ENCODE measurements at places on chromosomes 11 and 22.
A peak's percentile ranks its signal among the peaks of the same experiment; 100 is the strongest.

DNA sequence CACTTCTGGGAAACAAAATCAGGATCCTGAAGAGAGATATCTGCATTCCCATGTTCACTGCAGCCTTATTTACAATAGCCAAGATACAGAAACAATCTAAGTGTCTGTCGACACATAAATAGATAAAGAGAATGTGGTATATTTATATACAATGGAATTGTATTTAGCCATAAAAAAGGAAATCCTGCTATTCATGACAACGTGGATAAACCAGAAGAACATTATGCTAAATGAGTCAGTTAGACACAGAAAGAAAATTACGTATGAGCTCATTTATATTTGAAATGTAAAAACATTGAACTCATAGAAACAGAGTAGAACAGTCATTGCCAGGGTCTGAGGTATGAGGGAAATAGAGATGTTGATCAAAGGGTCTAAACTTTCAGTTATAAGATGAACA is 6.1 kb downstream of the MRPL17 start:
- no peak for DNase-seq

DNA sequence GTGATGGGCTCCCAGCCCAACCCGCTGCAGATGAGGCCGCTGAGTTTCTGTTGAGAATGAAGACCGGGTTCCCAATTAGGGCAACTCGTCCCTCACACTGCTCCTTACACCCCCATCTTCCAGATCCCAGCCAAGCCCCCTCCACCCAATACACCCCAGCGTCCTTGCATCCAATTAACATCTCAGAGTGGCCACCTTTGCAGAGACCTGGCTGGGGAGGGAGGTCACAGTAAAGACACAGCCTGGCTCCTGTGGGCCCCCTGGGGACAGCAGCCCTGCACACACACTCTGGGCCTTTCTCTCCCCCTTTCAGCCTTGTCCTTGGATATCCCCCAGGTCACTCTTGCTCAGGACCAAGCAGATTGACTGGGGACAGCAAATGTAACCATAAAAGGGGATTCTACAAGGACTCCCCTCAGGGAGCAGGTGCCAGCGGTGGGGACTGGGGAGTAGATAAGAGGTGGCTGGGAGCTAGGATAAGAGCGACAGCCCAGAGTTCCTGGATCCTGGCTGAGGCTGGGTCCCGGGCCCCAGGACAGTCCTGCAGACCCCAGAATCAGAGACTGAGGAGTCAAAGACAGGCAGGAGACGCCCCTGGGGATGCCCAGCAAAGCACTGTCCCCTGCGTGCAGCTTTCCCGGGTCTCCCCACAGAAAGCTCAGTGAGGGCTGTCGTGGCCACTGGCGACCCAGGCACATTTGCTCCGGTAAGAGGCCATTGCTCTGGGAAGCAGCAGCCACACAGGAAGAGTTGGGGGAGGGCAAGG is 8.4 kb downstream of the APOBEC3A start:
- no peak for DNase-seq

DNA sequence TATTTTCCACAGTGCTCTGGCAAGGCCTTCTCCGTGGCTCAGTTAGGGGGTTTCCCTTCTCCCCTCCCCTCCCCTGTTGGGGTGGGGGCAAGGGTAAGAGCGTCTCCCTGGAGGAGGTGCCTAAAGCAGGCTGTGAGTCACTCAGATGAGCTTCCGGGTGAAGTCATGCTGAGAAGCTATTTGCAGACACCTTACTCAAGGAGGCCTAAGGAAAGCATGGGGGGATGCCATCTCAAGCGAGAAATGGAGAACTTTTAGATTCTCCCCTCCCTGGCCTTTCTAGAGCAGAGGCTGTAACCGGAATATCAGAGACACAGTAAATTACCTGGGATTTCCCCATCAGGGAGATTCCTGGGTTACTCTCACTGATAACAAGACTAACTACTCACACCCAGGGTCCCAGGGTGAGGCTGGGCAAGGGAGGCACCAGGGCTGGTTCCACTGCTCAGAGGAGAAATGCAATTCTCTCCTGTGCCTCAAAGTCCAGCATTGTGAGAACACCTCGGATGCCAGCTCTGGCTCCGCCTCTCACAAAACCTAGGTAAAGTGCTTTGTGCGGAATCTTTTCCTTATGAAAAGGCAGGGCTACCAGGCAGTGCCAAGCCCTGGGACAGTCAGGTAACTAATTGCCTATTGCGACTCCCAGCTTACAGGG is 123.6 kb downstream of the ABTB2 start:
- peak; percentile 82 for DNase-seq

- DNase-seq: no peak
Measured at GRCh38 chr11:7587712-7588111, 73.9 kb downstream of the PPFIBP2 start.

DNA sequence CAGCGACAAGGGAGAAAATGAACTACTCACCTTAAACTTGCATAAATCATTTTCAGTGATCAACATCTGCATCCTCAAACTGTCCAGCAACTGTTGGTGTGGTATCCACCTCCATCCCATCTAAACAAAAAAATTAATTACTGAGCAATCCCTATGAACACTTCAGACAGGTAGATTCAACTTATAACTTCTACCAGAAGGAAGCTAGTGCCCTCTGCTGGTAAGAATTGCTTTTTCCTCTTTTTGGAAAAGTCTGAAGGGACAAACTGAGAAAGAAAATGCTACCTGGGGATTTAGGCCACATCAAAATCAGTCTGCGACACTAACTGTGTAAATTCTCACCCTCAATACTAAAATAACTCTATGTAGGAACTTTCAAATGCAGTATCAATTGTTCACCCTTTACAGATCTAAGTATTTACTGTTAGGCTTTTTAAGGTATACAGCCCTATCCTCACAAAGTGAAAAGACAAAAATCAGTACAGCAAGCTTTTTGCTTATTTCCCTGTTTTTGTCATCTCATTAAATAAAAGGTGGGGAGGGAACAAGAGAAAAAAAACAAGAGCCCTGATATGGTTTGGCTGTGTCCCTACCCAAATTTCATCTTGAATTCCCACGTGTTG is 17.9 kb downstream of the CLNS1A start:
- peak; percentile 49 for DNase-seq

DNA sequence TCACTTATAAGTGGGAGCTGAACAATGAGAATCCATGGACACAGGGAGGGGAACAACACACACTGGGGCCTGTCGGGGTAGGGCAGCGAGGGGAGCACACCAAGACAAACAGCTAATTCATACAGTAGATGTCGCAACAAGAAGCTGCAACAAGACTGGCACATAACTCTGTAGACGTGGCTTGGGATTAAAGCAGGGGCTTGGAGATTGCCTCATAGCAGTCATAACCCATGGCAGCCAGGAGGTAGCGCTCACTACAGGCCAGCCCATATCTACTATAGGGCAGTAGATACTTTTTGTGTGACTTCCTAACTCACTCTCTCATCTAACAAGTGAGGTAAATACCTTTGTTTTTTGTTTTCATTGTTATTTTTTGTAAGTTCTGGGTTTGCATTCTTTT is 1.7 kb upstream of the OR9G4 start:
- DNase-seq: no peak
